ENCODE measurements at places on chromosomes 13 and 19.

DNA sequence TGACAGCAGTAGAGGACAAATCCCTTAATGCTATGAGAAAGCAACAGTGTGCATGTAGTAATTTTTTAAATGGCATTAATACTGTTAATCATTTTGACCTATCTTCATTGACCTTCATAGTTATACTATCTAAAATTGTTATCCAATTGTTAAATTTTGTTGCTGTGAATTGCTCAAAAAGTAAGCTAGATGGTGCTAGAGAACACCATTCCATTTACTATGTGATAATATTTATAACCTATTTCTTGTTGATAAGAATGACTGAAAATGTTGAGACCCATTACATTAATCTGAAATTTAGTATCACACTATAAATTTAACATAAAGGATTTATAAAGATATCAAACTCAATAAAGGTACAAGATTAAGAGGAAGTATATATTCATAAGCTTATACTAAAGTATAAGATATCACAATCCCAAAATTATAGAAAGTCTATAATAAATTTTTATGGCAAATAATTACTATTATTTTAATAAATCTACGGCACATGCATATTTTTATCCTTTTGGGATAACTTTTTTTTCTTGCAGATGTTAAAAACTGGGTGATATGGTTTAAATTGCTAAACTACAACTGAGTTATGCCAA lies 1573.3 kb downstream of the PCDH9 start:
- no peak for DNase-seq

DNA sequence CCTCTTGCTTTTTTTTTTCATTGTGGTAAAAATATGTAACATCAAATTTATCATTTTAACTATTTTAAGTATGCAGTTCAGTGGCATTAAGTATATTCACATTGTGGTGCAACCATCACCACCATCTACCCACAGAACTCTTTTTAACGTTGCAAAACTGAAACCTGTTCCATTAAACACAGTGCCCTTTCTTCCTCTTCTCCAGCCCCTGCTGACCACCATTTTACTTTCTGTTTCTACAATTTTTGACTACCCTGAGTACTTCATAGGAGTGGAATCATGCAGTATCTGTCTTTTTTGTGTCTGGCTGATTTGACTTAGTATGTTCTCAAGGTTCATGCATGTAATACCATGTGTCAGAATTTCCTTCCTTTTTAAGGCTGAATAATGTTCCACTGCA lies 153.1 kb downstream of the FGF9 start:
- DNase-seq, result no peak

GRCh38 chr13:94660695-94661326 lies 51.5 kb downstream of the SOX21 start:
- DNase-seq, result no peak

DNA sequence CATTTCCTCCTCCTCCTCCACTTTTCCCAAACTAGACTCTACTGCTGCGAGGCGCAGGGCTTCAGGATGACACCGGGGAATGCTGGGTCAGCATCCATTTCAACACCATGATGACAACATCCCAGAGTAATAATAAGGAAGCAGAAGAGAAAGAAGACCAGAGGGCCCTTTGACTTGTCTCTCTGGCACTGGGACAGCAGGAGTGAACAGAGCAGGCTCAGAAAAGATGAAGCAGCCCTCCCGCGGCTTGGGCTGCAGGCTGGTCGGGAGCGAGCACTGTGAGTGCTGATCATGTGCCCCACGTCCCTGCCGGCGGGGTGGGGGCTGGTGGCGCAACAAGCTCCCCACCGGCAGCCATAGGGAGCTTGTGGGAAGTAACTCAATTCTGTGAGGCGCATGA lies 30.5 kb downstream of the RANBP3 start:
- no peak for DNase-seq

DNA sequence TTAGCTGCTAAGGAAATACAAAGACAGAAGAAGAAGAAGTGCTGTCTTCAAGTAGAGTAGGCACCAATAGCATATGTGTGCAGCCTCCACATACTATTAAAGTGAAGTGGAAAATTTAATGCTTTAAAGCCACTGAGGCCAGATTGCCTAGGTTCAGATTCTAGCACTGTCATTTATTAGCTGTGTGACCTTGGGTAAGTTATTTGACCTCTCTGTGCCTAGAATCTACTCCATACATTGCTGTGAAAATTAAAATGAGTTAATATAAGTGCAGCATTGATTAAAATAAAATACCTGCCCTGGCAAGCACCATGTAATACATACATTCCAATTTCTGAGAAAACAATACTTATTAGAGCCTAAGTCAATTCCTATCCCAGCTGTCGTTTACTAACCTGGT lies 110.5 kb downstream of the FRY start:
- no peak for DNase-seq

- DNase-seq, result no peak
Measured at GRCh38 chr13:87820241-87820640, 149.1 kb downstream of the SLITRK5 start.

- no peak for DNase-seq
Measured at GRCh38 chr19:1516395-1516753, 3.6 kb upstream of the ADAMTSL5 start.

DNA sequence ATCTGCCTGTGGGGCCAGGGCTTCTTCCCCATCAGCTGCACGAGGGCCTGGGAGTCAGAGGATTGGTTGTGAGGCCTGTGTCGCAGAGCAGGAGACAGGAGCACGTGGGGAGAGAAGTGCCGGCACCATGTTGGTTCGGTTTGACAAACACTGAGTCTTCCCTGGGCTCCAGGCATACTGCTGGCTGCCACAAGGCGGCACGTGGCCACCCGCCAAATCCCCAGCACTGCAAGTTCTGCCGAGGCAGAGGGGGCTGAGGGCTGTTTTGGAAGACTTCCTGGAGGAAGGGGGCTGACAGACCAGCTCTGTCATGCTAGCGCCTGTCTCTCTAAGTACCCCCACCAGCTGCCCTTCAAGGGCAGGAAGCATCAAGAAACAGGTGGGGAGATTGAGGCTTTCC lies 9.5 kb downstream of the SHANK1 start:
- DNase-seq, result no peak

GRCh38 chr13:79485014-79485811 lies 4.3 kb downstream of the NDFIP2 start:
- DNase-seq, result no peak

DNA sequence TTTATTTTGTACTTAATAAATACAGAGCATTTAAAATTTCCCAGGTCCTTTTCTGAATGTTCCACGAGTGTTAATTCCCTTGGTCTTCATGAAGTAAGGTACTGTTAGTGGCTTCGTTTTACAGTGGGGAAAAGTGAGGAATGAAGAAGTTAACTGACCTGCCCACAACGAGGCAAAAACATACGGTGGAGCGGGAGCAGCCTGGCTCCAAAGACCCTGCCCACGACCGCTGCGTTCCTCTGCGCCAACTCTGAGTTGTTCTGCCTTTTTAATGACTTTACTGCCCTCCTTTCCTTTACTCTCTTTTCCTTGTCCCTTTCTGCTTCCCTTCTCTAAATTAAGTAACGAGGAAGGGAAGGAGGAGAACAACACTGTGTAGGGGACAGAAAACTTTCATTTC lies 392.9 kb downstream of the PCDH9 start:
- no peak for DNase-seq

GRCh38 chr13:44160591-44161191 lies 212.9 kb upstream of the SERP2 start:
- no peak for DNase-seq

- DNase-seq, result peak; percentile 37
Measured at GRCh38 chr13:28636677-28637317, 22.1 kb upstream of the POMP start.

DNA sequence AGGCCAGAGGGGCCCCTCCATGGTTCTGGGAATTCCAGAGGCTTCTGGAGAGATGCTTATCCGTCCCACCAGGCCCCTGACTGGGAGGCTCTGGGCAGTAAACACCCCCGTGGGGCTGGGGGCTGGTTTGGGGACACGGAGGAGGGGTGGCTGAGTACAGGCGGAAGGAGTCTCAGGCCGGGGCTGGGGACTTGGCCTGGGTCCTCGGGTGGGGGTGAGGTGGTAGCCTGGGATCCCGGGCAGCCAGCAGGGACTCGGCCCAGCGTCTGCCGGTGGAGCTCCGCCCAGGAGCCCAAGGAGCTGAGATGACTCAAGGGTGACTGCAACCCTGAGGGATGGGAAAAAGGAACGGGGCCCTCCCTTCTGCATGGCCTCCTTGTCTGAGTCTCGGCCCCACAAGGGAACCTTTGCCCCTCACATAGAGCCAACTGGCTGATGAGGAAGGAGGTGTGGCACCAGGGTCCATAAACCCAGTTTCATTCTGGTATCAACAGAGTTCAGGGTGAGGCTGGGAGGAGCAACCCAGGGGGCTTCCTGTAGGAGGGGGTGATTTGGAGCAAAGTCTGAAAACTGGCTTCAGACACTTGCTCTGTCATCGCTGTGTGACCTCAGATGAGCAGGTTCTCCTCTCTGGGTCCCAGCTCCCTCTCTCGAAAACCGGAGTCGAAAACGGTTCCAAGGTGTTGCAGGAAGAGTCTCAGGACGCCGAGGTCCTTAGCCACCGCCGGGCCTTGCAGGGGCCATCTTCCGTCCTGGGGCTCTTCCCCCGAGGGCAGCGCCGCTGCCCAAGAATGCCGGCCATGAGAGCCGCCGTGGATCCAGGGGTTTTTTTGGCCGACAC lies 809 bp downstream of the MISP start:
- DNase-seq, result no peak

- no peak for DNase-seq
Measured at GRCh38 chr13:91546900-91547299, 148.5 kb downstream of the GPC5 start.

DNA sequence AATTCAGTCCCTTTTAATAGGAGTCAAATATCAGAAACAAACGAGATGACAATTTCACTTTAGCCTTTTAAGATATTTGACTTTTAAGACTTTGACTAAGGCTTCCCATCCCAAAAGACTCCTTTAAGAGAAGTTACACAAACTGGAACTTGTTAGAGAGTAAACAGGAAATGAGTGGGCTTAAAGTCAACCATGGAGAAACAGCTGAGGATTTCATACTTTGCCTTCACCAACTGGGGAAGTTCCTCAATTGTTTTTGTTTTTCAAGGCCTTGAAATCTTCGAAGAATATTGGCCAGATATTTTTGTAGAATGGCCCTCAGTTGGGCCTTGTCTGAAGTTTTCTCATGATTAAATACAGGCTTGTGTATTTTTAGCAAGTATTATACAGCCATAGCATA lies 227.3 kb downstream of the POU4F1 start:
- no peak for DNase-seq

GRCh38 chr13:67650471-67650870 lies 420.3 kb upstream of the PCDH9 start:
- DNase-seq, result no peak

GRCh38 chr19:1058112-1058511 lies 8.9 kb upstream of the ARHGAP45 start:
- DNase-seq, result no peak

DNA sequence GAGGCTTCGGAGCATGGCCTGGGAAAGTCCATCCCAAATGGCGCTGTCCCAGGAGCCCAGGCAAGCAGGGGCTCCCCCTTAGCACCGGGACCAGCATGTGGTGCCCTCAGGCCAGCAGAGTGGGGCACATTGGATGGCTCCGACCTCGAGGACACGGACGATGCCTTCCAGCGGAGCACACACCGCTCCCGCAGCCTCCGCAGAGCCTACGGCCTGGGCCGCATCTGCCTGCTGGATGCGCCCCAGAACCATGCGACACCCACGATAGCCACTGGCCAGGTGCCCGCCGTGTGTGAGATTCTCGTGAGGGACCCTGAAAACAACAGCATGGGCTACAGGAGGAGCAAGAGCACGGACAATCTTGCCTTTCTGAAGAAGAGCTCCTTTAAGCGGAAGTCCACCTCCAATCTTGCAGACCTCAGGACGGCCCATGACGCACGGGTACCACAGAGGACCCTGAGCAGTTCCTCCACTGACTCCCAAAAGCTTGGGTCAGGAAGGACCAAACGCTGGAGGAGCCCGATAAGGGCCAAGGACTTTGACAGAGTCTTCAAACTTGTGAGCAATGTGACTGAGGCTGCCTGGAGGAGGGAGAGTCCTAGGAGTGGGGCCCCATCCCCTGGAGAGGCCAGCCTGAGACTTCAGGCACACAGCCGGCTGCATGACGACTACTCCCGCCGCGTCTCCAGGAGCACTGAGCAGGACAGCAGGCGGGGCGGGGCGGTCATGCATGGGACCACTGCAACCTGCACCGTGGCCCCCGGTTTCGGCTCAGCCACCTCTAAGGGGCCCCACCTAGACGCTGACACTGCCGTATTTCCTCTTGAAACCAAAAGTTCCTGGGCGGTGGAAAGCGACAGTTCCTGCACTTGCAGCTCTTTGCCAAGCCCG lies 63.1 kb downstream of the SPATA13 start:
- DNase-seq, result no peak

DNA sequence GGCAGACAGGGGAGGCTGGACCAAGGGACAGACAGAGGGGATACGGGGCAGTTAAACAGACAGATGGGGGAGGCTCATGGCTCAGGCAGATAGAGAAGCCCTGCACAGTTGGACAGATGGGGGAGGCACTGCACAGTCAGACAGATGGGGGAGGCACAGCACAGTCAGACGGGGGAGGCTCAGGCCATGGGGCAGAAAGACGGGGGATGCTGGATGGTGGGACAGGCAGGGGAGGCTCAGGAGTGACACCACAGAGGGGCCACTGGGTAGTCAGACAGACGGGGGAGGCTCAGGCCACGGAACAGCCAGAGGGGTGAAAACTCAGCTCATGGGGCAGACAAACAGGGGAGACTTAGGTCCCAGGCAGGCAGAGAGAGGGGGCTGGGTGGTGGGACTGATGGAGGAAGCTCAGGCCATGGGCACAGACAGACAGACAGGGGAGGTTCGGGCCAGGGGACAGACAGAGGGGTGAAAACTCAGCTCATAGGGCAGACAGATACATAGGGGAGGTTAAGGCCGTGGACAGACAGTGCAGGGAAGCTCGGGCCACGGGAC lies 886 bp downstream of the MFSD12 start:
- DNase-seq, result no peak

DNA sequence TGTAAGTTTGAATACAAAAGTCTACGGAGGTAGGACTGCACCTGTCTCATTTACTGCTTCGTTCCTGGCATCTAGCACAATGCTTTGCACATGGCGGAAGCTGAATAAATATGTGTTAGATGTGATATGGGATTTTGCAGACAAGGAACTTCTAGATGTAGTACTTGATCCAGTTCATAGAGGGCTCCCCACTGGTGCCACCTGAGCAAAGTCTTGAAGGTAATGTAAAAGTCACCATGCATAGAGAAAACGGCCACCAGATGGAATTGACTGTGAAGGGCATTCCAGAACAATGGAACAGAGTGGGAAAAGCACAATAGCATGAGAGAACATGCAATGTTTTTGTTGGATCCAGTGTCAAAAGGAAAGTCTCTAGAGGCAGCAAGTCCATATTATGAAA lies 209.3 kb downstream of the HS6ST3 start:
- DNase-seq, result no peak

GRCh38 chr13:32454886-32455593 lies 27.1 kb upstream of the N4BP2L1 start:
- no peak for DNase-seq

- DNase-seq, result peak; percentile 23
Measured at GRCh38 chr13:76885203-76886004, 801 bp downstream of the KCTD12 start.

Measured in activated CD4-positive, alpha-beta T cell treated with anti-CD3 and anti-CD28 coated beads for 24 hours (primary cell).